Germinal center (tissue), 1 donor: ENCODE measurements at places on chromosomes 5 and 9.

- no peak for DNase-seq
Observed at GRCh38 chr5:36334315-36334714, 32.6 kb upstream of the RANBP3L start.

GRCh38 chr5:95557841-95558240 is 2.9 kb downstream of the ARSK start:
- no peak for DNase-seq

GRCh38 chr9:10000669-10001068 is 612.1 kb downstream of the PTPRD start:
- DNase-seq: no peak

GRCh38 chr5:68130253-68130652 is 85.3 kb upstream of the PIK3R1 start:
- no peak for DNase-seq

DNA sequence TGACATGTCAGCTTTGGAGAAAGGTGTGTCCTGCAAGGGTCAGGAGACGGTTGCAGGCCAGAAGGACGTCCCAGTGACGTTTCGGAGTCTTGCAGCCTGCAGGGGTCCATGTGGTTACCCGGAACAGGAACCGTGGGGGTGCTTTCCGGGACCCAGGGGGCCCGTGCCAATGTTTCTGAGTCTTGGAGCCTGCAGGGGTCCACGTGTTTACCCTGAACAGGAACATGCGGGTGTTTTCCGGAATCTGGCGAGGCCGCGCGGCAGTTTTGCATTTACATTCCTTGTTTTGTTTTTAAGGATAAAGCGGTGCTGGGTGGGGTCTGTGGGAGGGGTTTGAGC is 30.6 kb downstream of the NKD2 start:
- no peak for DNase-seq

DNA sequence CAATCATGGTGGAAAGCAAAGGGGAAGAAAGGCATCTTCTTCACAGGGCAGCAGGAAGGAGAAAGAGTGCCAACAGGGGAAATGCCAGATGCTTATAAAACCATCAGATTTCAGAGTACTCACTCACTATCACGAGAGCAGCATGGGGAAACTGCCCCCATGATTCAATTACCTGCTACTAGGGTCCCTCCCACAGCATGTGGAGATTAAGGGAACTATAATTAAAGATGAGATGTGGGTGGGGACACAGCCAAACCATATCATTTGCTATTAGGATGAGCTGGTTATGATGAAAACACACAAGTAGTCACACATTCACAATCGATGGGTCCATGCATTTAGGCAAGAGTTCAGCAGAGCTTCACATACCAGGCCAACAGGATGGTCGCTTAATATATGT is 469.0 kb downstream of the PDE4D start:
- no peak for DNase-seq

GRCh38 chr5:153551537-153552079 is 61.1 kb downstream of the GRIA1 start:
- no peak for DNase-seq

DNA sequence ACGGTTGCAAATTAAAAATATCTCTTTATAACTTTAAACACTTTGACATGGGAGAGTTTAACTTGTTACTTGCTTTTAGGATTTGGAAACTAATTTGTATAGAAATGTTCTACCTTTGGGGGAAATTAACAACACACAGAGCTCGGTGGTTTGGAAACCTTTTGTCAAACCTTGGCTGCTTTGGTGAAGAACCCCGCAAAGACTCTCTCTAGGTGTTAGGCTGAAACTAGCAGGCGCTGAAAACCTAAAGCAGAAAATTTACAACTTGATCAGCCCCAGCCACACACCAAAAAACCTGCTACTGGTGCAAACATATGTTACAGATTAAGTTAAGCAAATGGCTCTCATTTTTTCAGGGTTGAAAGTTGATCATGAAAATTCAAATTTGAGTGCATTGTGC is 25.8 kb downstream of the NR2F1 start:
- no peak for DNase-seq

DNA sequence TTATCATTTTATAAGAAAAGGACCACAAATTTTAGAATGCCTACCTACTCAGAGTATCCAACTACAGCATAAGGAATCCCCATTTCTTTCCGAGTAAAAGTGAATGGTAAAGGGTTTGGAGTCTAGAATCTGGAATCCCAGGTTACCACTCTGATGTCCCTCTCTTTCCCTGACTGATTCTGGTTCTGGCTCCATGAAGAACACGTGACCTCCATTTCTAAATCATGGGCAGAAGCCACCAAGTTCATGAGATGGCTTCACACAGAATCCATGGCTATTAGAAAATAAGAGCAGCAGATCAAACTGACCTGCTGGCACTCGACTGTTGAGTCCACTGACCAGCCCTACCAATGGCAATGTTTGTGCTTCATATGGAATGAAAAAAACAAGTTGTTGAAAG is 40.7 kb downstream of the PFDN1 start:
- no peak for DNase-seq

GRCh38 chr5:130526708-130527107 is 622.4 kb downstream of the CHSY3 start:
- no peak for DNase-seq

- DNase-seq: no peak
Observed at GRCh38 chr9:136442265-136442664, 2.6 kb upstream of the INPP5E start.

DNA sequence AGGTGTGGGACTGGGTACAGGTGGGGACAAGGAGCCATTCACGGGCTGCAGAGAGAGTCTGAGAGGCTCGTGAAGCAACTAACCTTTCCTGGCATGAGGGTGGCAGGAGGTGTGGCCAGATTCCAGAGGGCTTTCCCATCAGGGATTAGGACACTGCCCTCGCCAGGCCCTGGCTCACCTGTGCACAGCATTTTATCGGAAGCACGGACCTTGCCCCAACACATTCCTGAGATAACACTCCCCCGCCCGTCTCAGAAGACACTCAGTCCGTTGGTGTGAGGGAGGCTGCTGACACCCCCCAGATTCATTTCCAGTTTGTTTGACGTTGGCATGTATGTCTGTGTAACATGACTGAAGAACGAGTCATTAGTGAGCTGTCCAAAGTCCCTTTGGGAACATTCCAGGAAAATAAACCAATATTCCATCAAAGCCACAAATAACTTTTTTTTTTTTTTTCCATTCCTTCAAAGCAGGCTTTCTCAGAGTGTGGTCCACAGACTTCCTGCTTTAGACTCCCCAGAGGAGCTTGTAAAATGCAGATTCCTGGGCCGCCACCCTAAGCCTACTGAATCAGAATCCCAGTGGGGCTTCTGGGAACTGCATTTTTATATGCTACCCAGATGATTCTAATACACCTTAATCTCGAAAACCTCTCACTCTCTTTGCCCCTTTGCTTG is 23.4 kb downstream of the WWC1 start:
- no peak for DNase-seq

DNA sequence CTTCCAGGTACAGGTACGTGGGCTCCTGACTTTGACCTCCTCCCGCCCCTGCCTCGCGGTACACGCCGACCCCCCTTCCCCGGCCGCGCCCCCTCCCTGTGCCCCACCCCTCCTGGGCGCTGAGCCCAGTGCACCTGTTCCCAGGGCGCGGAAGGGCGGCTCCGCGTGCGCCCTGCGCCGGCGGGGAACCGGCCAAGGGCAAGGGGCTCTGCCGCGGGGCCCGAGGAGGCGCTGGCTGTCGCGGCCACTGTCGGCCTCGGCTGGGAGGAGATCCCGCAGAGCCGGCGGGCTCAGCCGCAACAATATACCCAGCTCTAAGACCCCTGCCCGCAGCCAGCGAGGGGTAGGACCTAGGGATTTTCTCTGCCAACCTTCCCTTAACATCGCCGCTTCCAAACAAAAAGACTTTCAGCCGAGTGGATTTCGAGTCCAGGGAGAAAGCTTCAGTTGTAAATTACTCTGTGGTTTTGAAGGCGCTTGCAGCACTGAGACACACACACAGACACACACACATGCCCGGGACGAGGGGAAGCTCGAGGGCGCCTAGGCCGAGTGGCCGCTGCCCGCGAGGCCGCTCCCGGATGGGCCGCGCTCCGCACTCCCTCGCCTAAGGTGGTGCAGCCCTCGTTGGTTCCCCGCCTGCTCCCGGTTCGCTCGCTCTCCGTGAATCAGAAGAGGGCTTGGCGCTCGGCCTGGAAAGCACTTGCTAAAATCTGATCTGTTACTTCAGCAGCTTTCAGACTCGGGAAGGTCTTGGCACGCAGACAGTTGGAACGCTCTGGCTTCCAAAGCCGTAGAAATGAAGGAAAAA is 1.2 kb downstream of the FGF18 start:
- DNase-seq: peak; percentile 15

GRCh38 chr9:124392871-124393460 is 22.3 kb downstream of the PSMB7 start:
- no peak for DNase-seq

DNA sequence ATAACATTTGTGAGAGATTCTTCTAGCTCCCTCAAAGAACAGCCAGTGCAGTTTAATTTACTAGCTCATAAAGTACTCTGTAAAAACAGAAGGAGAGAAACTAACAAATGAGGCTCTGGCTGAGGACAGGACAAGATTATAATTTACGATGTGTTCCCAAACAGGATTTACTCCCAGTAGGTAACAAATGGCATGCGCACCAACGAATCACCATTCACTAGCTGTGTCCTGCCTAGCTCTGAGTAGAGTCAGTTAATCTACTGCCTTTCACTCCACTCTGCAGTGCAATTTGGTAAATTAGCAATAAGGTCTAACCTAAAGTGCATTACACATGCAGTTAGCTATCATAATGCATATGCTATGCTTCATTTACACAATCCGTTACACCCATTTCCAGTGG is 497.4 kb upstream of the CCNG1 start:
- DNase-seq: no peak

DNA sequence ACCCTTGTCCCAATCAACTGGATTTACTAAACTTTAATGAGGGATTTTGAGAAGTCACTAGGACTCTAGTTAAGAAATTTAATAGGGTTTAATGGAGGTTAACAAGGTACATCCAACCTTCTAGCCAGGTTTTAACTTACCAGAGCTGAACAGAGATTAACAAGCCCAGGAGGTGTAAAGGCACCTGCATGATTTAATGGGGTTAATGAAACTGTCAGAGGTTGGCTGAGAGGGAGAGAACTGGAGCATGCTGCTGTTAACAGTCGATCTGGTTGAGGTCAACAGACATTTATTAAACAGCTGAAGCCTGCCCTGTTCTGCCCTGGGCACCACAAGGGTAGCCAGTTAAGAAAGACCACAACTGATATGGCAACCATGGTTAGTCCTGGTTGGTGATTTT is 13.6 kb downstream of the HAND1 start:
- no peak for DNase-seq

GRCh38 chr9:125379208-125379607 is 117.6 kb downstream of the GAPVD1 start:
- DNase-seq: no peak

- no peak for DNase-seq
Observed at GRCh38 chr9:86503314-86503713, 149.1 kb upstream of the TUT7 start.

DNA sequence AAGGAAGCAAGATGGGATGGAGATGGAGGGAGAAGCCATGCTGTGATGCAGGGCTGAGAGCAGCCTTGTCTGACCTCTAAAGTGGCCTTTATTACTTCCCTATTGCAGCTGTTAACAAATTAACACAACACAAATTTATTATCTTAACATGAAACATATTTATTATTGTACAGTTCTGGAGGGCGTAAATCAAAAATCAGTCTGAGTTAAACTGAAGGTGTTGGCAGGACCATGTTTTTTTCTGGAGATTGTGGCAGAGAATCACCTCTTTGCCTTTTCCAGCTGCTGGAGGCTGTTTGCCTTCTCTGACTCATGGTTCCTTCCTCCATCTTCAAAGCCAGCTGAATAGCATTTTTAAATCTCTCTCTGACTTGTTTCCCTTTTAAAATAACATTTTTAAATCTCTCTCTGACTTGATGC is 7.2 kb upstream of the MCC start:
- DNase-seq: no peak

GRCh38 chr5:63049935-63050334 is 471.3 kb downstream of the LRRC70 start:
- no peak for DNase-seq
